IPS DF 6.9 (cell line): ENCODE measurements at places on chromosomes 2 and 18.

- no peak for DNase-seq
Observed at GRCh38 chr18:505483-506122, 5.1 kb upstream of the COLEC12 start.

GRCh38 chr2:143378996-143379395 lies 249.8 kb downstream of the ARHGAP15 start:
- no peak for DNase-seq

- DNase-seq, result no peak
Observed at GRCh38 chr2:18433872-18434271, 126.6 kb downstream of the RDH14 start.

GRCh38 chr2:233865838-233866237 lies 2.3 kb downstream of the MSL3B start:
- no peak for DNase-seq

DNA sequence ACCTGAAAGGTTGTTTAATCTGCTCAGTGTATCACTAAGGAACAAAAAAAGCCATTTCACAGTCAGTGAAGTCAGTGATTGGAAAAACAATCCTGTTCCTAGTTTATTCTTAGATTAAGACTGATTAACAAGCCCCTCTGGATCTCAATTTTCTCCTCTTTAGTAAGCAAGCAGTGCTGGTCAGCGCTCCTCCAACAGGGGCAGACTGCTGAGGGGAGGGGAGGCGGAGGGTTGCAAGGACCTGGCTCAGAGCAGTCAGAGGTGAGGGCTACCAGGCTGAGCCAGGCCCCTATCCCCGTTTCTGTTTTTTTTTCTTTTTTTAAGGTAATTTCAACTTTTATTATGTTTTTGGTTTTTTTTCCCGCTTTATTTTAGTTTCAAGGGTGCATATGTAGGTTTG lies 24.7 kb upstream of the KCNS3 start:
- DNase-seq, result no peak

- no peak for DNase-seq
Observed at GRCh38 chr18:710418-711300, 1.8 kb downstream of the ENOSF1 start.

GRCh38 chr18:61589724-61590065 lies 256.5 kb downstream of the CDH20 start:
- DNase-seq, result no peak

DNA sequence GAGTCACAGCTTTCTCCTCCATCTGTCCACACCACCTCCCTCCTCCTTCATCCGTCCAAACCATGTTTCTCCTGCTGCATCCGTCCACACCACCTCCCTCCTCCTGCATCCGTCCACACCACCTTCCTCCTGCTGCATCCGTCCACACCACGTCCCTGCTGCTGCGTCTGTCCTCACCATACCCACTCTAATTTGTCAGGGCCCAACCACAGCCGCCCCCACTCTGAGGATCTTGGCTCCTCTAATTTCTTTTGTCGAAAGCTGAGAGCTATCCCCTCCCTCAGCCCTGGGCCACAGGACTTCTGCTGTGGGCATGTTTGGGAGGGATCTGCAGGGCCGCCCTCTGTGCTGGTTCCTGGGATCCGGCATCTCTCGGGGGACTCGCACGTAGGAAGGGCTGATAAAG lies 67.4 kb downstream of the TPO start:
- no peak for DNase-seq

DNA sequence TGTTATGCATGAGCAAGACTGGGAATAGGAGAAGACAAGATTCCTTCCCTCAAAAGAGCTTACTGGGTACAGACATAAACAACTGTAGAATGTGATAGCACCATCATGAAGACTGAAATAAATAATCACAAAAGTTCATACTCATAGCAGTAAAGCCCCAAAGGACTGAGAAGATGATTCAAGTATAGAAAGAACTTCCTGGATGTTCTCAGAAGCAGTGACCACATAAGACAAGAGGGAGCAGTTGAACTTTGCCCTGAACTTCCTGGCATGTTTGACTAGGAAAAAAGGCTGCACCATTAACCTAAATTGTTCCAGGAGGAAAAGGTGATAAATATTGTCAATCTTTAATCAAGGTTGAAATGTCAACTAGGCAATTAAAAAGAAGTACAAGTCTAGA lies 57.8 kb upstream of the CCDC141 start:
- no peak for DNase-seq

GRCh38 chr2:110960281-110960680 lies 160.4 kb upstream of the BCL2L11 start:
- DNase-seq, result no peak

DNA sequence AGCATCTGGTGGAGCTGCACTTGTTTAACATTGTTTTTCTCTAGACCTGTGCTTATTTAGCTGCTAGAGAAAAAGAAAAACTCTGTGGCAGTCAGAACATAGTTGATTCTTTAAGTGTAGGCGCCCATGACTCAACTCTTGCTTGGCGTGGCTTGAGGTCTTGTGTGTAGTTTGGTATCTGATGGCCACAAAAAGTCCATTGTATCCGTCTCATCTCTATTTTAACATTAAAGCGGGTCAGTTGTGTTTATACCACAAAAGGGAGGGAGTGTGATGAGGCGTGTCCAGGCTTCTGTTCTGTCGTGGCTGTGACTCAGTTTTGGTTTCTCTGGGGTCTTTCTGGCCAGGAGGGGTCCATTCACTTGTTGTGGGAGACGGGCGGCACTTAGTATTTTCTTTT lies 24.2 kb upstream of the UGT1A8 start:
- no peak for DNase-seq

GRCh38 chr2:138078153-138078552 lies 113.9 kb downstream of the HNMT start:
- DNase-seq, result no peak

GRCh38 chr2:140975237-140975636 lies 1155.6 kb downstream of the LRP1B start:
- no peak for DNase-seq

DNA sequence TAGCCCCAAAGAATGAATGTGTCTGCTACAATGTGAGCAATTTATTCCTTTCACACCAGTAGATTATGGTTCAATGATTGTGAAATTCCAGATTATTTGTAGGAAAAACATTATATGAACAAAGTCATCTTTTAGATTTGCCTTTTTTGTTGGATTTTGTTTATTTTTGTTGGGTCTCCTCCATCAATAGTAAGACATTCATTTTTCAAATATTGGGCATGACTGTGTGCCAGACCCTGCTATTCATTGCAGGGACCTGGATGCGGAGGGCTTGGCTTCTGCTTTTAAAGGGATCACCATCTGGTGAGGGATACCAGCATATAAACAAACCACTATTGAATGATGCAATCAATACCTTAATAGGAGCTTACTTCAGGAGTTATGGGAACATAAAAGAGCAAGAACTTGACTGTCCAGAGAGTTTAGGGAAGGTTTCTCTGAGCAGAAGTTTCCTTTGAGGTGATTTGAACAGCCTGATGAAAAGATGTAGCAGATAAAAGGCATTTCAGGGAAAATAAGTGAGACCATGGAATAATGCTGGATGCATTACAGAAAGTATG lies 486.7 kb downstream of the EPHA4 start:
- no peak for DNase-seq

DNA sequence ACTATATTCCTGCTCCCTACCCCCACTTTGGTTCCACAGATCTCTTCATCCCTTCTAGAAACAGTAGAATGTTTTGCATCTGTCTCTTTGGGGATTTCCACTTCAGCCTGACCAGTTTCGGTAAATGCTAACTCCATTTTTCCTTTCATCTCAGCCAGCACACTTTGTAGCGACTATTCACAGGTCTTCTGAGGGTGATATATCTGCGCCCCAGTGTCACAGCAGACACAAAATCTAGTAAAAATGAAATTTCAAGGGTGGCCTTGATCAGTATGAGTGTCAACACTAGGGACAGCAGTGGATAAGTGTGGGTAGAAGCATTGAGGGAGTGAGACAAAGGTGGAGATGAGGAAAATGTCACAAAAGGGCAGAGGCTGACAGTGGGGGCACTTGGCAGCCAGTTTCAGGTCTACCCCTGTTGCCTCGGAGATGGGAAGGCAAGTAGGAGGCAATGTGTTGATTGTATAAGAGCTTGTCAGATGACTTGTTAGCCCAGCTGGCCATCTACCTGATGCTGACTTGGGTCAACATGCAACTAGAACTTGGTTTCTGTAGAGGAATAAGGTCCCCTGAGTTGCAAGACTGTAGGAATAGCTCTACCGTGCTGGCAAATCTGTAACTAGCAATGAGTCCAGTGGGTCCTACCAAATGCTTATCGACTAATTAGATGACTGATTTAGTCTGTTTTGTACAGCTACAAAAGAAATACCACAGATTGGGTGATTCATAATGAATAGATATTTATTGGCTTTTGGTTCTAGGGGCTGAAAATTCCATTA lies 60.7 kb downstream of the CXCR4 start:
- no peak for DNase-seq

DNA sequence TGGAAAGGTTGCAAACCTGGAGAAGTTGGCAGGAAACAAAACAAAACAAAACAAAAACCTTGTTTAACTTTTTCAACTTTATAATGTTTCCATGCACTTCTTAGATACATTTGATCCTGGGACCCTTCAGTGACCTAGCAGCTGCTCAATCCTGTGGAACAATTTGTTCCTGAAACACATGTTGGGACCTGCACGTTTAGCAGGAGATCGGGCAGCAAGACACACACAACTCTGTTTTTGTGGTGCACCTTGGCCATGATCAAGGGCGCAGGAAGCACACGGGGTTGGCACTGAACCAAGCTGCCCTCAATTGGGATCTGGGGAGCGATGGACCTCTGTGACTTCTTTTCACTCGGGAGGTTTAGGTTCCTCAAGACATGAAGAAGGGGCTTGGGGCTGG lies 268.7 kb downstream of the LOXHD1 start:
- no peak for DNase-seq

DNA sequence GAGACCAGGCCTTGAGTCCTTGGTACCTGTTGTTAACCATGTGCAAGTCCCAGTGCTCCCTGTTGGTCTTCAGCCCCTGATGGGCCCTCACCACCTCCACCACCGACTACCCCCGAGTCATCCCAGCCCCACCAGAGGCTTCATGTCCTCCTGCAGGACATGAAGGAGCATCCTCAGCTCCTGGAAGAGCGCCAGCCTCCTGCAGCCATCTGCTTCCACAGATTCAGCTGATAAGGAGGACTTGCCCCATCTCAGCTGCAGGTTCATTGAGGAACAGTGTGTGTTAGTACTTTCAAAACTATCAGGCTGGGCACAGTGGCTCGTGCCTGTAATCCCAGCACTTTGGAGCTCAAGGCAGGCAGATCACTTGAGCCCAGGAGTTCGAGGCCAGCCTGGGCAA lies 151.9 kb downstream of the ATP9B start:
- no peak for DNase-seq

DNA sequence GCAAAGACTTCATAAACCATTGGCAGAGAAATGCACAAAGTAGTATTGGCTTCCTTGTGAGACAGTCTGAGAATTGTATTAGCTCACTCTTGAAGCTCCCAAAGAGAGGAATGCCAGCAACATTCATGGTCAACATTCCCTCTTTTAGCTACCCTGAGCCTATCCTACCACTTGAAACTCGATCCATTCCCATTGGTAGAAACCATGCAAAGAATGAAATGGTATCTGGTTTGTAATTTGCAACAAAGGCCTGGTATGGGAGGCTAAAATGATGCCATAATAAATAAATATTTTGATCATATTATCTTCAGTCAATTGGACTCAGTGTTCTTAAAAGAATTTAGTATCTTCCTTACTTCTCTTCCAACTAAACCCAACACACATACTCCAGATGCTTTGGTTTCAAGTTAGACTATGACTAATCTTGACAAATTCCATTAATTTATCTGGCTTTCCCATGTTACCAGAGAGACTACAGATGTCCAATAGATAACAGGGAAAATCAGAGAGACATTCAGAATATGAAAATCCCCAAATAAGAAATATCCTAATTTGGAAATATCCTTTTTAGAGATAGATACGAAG lies 102.9 kb downstream of the DHRS9 start:
- no peak for DNase-seq

- no peak for DNase-seq
Observed at GRCh38 chr2:64562148-64562784, 38.1 kb downstream of the AFTPH start.

DNA sequence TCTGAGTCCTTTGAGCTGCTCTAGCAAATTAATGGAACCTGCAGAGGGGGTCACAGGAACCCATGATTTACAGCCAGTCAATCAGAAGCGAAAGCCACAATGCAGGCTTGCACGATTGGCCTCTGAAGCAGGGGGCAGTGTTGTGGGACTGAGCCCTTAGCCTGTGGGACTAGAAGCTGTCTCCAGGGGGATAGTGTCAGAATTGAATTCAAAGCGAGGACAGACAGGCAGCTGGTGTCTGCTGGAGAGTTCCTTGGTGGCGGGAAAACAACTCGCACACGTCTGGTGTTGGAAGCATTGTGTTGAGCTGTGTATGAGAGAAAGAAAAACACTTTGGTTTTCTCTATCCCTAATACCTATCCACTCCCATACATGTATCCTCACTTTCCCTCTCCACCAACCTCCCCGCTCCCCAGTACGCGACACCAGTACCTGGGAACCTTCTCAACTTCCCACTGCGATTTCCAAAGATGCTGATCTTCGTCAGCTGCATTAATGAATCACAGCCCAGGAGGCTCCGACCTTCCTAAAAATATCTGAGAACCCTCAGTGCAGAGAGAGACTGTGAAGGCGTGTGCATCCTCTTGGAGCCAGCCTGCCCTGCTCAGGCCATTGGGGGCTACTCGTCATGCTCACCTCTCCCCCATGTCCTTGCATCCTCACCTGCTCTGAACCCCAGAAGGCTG lies 88.2 kb downstream of the HS1BP3 start:
- no peak for DNase-seq

DNA sequence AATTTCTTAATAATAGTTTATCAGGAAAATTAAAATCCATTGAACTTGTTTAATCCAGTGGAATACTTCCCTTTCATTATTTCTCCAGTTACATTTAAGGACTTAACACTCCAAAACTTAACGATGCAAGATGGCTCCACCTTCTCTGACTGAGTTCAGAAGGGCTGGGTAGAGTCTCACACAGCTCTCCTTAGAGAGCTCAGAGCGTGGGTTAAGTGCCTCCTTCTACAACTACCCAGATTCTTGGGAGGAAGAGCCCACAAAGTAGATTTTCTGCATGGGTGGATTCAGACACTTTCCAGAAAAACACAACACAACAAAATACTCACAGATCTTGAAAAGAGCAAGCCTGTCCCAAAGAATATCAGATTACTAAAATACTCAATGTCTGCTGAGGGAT lies 130.6 kb downstream of the THADA start:
- DNase-seq, result no peak

DNA sequence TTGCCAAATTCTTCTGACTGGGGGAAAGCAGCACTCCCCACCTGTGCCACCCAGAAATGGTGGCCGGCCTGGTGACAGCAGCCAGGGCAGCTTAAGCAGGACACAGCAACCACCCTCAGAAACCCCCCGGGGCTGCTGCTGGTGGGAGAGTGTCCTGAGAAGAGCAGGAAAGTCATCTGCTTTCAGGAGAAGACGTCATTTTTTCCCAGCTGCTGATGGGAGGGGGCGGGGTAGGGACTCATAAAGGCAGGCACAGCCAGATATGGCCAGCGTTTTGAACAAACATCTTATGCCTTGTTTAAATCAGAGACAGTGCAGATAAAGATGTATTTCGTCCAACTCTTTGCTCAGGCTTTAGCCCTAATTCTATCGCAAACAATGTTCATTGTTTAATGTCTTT lies 139.5 kb downstream of the LRRC30 start:
- DNase-seq, result no peak
